ENCODE measurements at places on chromosomes 5 and 9. TPM values are rescaled to one million over a fixed set of nuclear protein-coding genes. Genes with fewer than 3 reads are reported as not detected.

The ERGIC1 gene
- 149 TPM for total RNA-seq

GRCh38 chr5:137672001-137672400, 63.9 kb downstream of the KLHL3 start:
- no peak for DNase-seq

GRCh38 chr5:116504593-116505166, 69.9 kb downstream of the SEMA6A start:
- no peak for DNase-seq

DNA sequence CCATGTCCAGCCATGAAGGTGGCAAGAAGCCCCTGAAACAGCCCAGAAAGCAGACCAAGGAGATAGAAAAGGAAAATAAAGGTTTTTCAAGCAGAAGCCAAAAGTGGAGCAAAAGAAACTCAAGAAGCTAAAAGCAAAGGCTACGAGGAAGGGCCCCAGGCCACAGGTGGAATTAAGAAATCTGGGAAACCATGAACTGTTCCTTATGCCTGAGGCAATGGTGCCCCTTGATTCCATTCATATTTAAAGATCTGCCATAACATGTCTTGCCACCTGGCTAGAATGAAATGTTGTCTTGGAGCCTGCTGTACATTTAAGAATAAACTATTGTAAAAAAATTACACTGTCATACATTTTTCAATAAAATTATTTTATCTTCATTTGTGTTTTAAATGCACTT, 59.5 kb upstream of the TARS1 start:
- no peak for DNase-seq

DNA sequence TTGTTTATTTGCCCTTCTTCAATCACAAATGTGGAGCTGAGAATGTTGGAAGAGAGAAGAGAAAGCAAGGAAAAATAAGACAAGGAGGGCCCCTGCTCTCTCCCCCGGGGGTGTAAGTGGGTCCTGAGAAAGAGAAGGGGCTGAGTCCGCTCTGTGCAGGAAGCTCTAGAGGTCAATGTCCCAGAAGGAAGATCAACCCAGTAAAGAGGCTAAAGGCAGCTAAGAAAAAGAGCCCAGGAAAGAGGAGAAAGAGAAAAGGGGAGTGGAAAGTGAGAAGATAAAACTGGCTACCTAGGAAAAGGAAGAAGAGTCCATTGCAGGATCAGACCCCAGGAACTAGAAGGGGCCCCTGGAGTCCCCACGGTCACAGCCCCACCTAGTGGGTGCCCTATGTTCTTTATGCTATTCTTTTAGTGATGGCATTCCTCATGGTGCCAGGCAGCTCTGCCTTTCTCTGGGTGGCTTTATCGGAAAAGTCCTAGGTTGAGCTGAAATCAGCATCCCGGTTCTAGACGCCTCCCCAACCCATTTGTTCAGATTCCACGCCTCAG, 583.4 kb downstream of the ACTL7B start:
- peak; percentile 40 for DNase-seq

All from liver (tissue), 10 donors.